Anterior cingulate cortex (tissue), 58 donors: ENCODE measurements at places on chromosomes 3 and 15.

DNA sequence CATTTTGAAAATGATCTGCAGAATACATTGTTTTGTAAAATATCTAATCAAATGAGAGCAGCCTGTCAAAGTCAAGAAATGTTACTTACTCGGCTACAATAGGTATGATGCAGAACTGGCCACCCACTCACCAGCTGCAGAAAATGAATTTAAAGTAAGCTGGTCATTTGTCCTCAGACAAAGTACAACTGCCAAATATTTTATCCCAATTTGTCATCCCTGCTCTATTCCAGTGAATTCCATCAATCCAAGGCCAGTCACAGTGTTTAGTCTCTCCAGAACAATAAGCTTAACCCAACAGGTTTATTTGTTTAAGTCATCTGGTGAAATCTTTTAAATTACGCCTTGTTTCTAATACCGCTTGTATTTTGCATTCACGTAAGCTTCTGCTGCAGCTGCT lies 46.6 kb upstream of the TCF12 start:
- DNase-seq, result no peak

DNA sequence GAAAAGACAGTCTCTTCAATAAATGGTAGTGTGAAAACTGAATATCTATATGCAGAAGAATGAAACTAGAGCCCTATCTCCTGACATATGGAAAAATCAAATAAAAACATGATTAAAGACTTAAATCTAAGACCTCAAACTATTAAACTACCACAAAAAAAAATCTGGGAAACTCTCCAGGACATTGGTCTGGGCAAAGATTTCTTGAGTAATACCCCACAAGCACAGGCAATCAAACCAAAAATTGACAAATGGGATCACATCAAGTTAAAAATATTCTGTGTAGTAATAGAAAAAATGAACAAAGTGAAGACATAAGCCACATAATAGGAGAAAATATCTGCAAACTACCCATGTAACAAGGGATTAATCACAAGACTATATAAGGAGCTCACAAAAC lies 286.4 kb downstream of the TBC1D5 start:
- DNase-seq, result no peak

DNA sequence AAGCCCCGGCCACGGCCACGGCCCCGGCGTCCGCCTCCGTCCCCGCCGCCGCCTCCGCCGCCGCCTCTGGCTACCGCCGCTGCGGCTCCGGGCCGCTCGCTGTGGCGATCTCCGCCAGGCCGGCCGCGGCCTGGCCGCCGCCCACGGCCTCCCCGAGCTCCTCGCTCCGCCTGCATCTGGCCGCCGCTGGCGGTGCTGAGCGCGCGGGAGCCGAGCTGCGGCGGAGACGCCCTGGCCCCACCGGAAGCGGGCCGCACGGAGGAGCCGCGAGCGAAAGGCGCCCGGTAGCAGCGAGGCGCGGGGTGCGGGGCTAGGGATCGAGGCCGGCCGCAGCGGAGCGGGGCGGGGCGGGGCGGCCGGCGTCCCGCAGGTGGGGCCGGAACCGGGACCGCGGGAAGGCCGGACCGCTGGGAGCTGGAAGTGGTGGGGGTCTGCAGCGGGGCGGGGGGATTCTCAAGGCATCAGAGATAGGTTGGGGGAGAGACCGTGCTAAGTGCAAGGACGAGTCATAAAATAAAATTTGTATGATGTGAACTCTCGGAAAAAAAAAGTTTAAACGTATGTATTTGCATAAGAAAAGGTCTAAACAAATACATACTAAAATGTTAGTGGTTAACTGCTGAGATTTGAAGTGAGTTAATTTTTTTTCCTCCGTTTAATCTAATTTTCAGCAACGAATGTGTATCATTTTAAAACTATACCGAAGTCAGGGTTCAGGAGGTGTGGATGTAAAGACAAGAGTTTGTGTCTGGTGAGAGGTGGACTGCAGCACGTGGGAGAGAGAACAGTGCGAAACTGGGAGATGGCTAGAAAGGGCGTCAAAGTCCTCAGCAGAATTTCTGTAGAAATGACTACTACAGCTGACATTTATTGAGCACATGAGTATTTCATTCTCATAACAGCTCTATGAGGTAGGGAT lies at the start of gene AVEN:
TSS of gene AVEN (minus strand) at position 334 of the 919 bp plus-strand sequence. CDS start at position 176, 158 bp downstream.
- DNase-seq, result no peak

GRCh38 chr3:11290743-11291680 lies 18.8 kb downstream of the ATG7 start:
- DNase-seq, result no peak

DNA sequence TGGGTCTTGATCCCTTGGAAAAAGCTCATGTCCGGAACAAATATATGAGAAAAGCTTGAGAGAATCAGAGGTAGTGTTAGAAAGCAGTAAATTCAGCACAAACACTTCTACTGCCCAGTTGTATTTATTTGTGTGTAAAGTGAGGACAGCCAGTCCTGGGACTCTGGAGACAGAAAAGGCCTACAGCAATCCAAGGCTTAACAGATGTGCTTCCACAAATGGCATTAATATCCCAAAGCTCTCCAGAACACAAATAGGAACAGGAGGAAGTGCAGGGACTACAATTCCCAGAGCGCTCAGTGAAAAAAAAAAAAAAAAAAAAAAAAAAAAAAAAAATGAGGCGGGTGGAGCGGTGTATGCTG lies 390 bp upstream of the AP2M1 start:
- no peak for DNase-seq

GRCh38 chr3:112685420-112685819 lies 44.5 kb upstream of the CCDC80 start:
- no peak for DNase-seq

- DNase-seq, result peak; percentile 60
Observed at GRCh38 chr3:24494618-24495325, at the start of gene THRB. TSS of gene THRB (minus strand) at chr3:24494850.

GRCh38 chr3:8882642-8883041 lies 80.6 kb downstream of the RAD18 start:
- DNase-seq, result no peak

GRCh38 chr15:71511796-71512681 lies 298.3 kb upstream of the NR2E3 start:
- DNase-seq, result no peak

- no peak for DNase-seq
Observed at GRCh38 chr15:80804970-80805495, 25.9 kb downstream of the CEMIP start.

- no peak for DNase-seq
Observed at GRCh38 chr15:63312286-63312685, 34.9 kb downstream of the APH1B start.

- no peak for DNase-seq
Observed at GRCh38 chr3:4162096-4162495, 141.1 kb upstream of the SETMAR start.

GRCh38 chr3:73781541-73781940 lies 156.8 kb upstream of the PDZRN3 start:
- DNase-seq, result no peak

DNA sequence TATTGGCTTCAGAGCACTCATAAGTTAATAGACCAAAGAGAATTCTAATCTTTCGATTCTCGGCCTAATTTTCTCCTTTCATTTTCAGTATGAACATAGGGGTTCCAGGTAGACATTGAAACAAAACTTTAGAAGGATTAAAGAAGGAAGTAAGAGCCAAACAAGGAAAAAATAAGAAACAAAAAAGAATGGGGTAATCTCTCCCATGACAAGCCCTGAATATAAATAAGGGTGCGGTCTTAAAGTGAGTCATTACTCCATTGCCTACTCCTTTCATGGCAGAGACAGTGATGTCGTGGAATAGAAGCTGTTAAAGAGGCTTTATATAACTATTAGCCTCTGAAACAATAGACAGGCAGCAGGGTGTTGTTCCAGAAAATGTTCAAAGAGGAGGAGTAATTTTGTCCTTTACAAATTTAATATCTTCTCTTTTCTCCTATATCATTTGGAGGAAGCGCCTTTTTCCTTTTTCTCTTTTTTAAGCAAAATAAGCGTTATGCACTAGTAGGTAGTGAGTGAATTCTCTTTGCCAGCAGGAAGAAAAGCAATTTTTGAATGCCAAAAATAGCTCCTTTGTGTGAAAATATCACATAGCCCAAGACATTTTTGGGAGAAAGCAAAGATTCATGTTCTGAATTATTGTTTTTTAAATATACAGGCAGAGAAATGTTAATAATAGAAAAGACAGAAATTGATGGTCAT lies 607.9 kb upstream of the KCNMB2 start:
- no peak for DNase-seq

- DNase-seq, result no peak
Observed at GRCh38 chr15:27820722-27821121, 278.4 kb downstream of the OCA2 start.

DNA sequence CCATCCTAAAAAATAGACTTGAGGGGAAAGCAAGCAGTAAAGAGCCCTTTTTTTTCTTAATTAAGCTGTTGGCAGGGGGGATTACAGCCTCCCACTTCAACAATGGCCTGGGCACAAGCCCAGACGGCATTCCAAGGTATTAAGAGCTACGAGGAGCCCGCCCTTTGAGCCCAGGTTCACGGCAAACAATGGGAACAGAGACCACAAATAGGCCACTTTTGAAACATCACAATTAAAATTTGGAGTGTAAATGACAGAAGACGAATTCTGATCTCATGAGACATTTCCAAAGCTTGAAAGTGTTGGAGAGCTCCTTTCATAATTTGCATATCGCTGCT lies 8.9 kb downstream of the CHSY1 start:
- DNase-seq, result no peak

- DNase-seq, result no peak
Observed at GRCh38 chr3:127405791-127406190, 117.9 kb upstream of the PRR20G start.

DNA sequence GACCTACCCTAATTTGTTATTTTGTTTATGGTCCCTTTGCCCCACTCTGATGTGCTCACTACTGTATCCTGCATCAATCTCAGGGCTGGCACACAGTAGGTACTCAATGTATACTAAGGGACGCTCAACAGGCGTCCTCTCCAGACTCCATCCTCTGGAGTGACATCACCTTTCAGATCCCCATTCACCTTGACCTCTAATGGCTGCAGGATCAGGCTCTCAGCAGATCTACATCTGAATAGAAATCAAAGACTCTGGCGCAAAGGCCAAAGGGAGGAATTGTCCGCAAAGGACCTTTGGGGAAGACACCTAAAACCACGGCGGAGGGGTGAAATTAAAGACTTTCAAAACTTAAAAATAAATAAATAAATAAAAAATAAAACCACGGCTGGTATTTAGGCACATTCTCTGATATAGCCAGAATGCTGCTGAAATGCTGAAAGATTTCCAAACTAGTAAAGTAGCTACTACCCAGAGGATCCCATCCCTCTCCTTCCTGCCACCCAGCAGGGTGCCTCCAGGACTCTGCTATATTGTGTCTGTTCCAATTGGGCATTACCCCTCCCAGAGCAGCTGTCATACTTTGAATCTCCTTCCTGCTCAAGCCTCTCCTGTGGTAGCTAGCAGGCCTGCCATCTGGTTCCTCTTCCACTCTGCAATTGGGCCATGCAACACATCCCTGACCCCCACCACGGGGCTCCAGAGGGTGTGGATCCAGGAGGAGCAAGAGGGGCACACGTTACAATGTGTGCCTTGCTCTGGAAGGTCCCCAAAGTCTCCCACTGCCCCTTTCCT lies 6.1 kb downstream of the SHF start:
- no peak for DNase-seq

- DNase-seq, result no peak
Observed at GRCh38 chr15:79930516-79930915, 33.7 kb upstream of the MTHFS start.

DNA sequence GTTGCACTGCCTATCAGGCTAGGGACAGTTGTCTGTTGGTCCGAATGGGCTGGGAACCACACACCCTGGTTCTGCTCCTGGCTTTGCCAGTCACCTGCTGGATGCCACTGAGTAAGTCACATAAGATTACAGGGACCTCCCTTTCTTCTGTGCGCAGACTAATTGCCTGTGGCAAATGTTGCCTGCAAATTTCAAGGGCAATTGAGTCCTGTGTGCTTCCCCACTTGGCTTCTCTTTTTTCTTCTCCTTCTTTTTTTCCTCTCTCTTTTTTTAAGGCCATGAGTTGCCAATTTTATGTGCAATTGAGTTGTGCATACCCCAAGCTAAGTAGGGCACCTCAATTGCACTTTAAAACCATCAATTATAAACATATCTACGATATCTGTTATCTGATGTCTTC lies 963.4 kb downstream of the MCTP2 start:
- DNase-seq, result no peak

GRCh38 chr15:77144026-77144425 lies 73.1 kb upstream of the TSPAN3 start:
- no peak for DNase-seq

- DNase-seq, result no peak
Observed at GRCh38 chr15:80568298-80568697, 126.8 kb upstream of the ABHD17C start.

- no peak for DNase-seq
Observed at GRCh38 chr3:185847506-185847905, 22.7 kb upstream of the IGF2BP2 start.

- DNase-seq, result no peak
Observed at GRCh38 chr3:41106691-41107090, 92.6 kb upstream of the CTNNB1 start.

DNA sequence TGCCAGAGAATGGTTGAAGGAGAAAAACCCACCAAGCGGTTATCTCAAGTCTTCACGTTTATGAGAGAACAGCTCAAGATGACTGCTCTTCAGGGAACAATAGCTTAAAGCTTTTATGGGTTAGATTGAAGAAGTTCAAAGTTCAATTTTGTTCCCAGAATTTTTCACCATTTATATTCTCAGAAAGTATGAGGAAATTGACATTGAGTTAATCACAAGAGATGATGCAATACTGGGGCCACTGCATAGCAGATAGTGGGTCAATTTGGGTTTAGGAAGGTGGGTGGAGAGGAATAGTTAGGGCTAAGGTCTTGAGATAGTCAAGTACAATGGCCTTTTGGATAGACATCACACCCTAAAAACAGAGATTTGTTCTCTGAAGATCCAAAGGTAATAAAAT lies 539.3 kb downstream of the SQOR start:
- DNase-seq, result no peak

DNA sequence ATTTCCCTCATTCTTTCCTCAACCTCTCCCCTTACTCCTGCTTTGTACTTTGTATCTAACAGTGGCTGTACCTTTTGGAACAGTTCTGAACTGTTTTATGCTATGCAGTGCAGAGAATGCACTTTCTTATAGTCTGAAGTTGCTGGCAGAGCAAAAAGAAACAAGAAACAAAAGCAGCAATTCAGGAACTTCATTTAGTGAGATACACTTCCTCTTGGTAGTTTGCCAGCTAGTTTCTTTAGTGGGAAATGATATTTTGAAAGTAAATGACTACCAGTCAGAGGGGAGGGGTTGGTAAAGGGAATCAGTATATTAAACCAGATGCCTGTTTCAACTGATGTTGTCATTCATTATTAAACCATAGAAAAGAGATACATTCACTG lies 55.0 kb upstream of the CHD2 start:
- DNase-seq, result no peak

GRCh38 chr15:78387246-78388037 lies 47.3 kb downstream of the CRABP1 start:
- no peak for DNase-seq

DNA sequence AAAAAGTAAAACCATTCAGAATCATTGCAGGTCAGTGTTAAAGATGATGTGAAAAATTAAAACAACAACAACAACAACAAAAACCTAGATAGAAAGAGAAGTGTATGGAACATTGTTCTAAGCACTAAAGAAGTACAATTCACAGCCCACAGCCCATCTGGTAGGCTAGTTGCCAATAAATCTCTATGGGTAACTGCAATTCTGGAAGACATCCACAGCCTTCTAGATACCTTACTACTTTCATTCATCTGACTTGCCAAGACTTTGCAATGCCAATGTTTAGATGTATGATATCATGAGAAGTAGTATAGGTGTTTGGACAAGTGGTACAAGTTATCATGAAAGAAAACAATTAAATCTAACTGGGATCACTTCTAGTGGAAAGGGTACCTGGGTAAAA lies 198.6 kb downstream of the VGLL3 start:
- DNase-seq, result no peak

GRCh38 chr15:40250771-40251483 lies 12.1 kb downstream of the PAK6 start:
- no peak for DNase-seq
